NCI-H1092 treated with DMSO at 0.1 percent for 48 hours (cell line): ENCODE measurements at places on chromosomes 13 and 19.

DNA sequence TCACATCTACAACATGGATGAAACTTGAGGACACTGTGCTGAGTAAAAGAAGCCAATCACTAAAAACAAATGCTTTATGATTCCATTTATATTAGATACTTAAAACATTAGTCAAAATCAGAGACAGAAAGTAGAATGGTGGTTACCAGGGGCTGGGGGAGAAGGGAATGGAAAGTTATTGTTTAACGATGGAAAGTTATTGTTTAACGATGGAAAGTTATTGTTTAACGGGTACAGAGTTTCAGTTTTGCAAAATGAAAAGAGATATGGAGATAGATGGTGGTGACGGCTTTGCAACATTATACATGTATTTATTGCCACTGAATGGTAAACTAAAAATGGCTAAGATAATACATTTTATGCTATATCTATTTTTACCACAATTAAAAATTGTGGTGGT lies 160.6 kb downstream of the TUBA3C start:
- no peak for DNase-seq

GRCh38 chr13:80070024-80070703 lies 270.8 kb downstream of the SPRY2 start:
- peak; percentile 23 for DNase-seq

GRCh38 chr13:33146843-33147611 lies 130.8 kb downstream of the KL start:
- DNase-seq: no peak

GRCh38 chr19:21322528-21322927 lies 6.7 kb downstream of the ZNF708 start:
- no peak for DNase-seq

- no peak for DNase-seq
These were observed 56.8 kb upstream of the KATNAL1 start for GRCh38 chr13:30364133-30364532.

DNA sequence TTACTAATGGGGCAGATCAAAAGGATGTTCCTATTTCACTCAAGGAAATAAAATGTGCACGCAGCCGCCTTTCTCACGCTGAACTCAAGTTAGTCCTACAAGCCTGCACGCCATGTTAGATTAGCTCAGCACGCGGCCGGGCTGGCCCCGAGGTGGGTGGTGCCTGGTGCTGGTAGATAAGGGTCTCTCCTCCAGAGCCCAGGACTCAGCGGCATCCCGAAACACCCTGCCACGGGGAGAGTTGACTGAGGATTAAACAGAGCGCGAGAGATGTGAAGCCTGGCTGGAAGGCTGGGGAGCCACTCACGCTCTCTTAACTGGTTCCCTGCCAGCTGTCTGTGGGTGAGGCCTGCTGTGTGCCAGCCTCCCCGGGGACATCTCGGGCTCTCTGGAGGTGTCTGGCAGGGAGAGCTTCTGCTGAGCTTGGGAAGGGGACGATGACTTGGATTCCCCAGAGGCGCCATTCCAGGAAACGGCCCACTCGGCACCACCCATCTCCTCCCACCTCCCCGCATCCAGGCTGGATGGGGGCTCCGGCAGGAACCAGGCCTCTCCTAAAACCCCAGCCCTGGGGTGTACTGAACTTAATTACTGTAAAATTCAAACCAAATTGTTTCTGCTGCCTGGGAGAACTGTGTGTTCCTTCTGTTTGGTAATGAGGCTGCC lies 122.2 kb downstream of the KDM4B start:
- DNase-seq: peak; percentile 59

- DNase-seq: no peak
These were observed 12.2 kb upstream of the EVI5L start for GRCh38 chr19:7817801-7818200.

- no peak for DNase-seq
These were observed 284 bp downstream of the RNF17 start for GRCh38 chr13:24764276-24764630.

GRCh38 chr19:4896372-4896771 lies 6.3 kb downstream of the ARRDC5 start:
- DNase-seq: no peak

- no peak for DNase-seq
These were observed 1.6 kb downstream of the GATAD2A start for GRCh38 chr19:19406878-19407632.

- peak; percentile 66 for DNase-seq
These were observed 460.3 kb upstream of the KLHL1 start for GRCh38 chr13:70568571-70568970.

DNA sequence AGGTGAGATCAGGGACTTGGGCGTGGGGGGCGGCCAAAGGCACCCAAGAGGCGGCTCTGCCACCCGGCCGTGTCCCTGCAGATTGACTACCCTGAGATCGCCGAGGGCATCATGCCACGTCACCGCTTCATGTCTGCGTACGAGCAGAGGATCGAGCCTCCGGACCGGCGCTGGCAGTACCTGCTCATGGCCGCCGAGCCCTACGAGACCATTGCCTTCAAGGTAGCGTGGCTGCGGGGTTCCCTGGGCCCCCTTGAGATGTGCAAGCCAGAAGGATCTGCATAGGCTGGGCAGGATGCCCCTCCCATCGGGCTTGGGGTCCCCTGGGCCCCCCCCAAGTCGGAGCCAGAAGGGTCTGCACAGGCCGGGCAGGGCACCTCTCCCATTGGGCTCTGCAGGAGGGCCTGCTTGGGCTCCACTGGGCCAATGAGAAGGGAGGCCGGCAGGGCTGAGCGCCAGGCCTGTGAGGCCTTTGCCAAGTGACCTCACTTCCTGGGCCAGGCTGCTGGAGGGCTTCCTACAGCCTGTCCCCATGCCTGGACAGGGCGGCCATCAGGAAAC lies 2.2 kb upstream of the AMH start:
- DNase-seq: no peak
